NCI-H187 (cell line): ENCODE measurements at places on chromosomes 11 and 22.

DNA sequence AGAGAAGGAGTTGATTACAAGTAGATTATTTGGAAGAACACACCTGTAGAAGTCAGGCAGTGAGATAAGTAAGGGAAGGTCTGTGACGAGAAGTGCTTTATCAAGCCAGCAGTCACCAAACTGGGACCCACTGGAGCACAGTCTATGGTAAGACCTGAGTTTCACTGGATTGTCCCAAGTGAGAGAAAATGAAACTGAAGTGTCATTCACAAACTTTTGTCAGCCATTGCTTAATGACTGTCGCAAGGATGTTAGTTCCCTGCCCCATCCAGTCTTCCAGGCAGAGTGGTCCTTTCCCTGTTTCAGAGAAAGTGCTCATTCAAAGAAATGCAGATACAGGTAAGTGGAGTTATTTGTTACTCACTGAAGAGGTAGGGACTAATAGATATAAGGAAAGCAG is 728.0 kb upstream of the TENM4 start:
- no peak for DNase-seq

DNA sequence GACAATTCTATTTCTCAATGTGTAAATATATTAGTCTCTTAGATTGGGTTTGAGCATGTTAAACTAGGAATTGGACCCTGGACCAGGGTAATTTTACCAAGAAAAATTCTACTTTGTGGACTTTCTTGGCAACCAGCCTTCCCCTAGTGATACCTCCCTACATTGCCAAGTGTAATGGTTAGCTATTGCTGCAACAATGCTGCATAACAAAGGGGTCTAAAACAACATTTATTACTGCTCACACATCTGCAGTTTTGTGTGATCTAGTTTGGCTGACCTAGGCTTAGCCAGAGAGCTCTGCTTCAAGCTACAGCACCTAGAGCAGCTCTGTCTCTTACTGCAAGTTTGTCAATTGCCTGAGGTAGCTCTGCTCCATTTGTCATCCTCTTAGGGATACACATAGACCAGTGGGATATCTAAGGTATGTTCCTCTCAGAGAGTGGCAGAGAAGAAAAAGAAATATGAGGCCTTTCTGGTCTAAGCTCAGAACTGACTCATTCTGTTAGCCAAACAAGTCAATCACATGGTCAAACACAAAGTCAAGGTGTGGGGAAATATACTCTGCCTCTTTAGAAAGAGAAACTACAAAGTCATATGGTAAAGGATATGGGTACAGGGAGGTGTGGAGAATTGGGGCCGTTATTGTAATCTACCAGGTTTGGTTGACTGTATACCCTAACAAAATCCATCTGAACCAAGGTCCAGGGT is 2.0 kb upstream of the LAYN start:
- DNase-seq = no peak

DNA sequence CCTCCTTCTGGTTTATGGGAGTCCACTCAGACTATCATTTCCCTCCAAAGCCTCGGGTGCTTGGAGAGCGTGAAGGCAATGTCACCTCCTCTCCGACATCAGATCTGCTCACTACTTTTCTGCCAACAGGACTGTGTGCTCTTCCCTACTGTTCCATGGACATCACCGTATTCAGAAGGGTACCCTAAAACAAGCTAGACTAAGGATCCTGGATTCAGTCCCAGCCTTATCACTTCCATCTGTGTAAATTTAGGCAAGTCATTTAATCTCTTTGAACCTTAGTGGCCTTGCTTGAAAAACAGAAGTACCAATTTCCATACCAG is 78.2 kb downstream of the KCNC1 start:
- no peak for DNase-seq

DNA sequence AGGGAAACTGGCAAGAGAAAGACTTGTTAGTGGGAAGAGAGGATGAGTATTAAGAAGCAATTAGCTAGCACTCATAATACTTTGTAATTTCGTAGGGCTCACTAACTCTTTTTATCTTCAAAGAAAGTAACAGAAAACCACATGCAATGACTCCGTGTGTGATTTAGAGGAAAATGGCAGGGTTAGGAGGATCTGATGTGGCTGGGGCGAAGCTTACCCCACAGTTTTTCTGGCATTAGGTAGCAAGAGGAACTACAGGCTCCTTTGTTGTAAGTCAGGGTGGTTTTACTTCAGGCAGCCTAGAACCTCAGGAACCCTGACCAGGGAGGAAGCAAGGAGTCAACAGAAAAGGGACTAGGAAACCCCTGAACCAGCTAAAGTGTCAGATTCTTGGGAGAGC is 89.7 kb downstream of the SPON1 start:
- DNase-seq = no peak

GRCh38 chr11:2451336-2451735 is 6.5 kb downstream of the KCNQ1 start:
- no peak for DNase-seq

DNA sequence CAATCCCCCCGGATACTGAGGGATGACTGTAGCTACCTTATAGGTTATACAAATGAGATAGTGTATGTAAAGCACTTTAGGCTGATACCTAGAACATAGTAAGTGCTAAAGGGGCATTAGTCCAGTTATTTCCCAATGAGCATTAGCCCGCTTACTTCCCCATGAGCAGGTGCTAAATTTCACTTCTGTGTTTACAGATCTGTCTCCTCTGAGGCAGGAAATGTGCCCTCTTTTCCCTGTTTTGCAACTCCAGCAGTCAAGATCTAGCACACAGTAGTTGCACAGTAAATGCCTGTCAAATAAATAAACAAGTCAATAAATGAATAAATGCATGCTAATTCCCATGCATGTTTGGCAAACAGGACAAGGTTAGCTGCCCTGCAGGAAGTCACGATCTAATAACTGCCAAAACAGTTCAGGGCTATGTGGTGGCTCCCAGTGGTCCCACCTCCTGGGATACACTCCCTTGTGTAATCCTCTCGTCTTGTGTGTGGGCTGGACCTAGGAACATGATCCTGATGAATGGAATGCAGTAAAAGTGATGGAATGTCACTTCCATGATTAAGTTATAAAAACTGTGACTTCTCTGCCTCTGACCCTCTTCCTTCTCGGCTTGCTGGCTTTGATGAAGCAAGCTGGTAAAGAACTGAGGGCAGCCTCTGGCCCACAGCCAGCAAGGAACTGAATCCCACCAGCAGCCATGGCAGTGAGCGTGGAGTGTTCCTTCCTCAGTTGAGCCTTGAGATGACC is 459.0 kb downstream of the SOX6 start:
- DNase-seq = no peak

DNA sequence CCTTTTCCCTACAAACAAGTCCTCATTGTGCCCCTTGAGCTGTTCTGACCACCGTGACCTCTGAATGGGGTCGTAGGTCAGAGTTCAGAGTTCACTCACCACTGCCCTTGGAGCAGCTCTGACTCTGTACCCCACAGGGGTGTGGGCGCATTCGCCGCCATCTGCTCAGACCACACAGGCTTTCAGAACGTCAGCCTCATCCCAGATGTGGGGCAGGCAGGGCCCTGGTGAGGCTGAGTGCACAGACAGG is 14.8 kb upstream of the MUC5B start:
- DNase-seq = no peak

DNA sequence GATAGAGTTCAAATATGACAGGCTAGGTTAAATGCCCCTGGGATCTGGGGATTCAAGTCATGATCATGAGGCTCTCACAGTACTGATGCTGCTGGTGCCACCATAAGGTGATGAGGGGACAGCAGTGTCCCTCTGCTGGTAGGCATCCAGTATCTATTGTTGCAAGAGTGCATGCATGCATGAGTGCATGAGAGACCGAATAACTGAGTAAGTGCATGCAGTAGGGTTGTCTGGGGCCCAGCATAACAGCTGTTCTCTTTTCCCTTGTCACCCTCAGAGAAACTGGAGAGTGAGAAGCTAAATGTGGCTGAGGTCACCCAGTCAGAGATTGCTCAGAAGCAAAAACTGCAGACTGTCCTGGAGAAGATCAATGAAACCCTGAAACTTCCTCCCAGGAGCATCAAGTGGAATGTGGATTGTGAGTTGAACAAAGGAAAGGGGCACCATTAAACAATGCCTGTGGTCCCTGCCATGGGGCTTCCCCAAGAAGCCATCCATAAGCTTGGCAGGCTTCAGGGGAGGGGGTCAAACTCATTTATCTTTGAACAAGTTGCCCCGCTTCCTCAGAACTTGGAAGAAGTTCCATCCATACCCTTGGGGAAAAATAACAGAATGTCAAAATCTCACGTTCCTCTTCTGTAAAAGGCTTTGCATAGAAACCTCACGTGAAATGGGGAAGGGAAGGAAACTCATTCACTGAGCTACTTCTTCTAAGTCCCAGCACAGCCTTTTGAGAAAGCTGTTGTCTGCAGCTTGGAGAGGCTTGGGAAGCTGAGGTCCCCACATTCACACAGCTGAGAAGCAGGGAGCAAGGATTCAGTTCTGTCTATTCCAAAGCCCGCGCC is 119.0 kb downstream of the PARVA start:
- DNase-seq = no peak

GRCh38 chr22:20281891-20282290 is 13.8 kb upstream of the RTN4R start:
- no peak for DNase-seq

- DNase-seq = no peak
These were observed 150.9 kb upstream of the THY1 start for GRCh38 chr11:119573858-119574257.

DNA sequence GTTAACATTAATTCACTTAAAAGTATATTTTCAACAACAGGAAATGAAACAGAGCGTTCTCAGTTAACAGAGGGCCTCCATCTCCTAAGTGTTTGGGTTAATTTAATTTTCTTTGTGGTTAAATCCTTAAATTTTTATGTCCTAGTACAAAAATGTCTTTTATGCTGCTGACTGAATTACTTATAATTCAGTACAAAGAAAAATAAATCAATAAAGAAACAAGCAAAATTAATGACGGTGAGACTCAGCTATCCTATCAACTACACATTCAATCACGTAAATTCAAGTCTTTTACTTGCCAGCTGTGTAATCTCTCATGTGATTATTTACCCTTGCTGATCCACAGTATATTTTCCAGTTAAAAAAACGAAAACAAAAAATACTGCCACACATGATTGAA is 81.4 kb downstream of the BBOX1 start:
- DNase-seq = no peak

DNA sequence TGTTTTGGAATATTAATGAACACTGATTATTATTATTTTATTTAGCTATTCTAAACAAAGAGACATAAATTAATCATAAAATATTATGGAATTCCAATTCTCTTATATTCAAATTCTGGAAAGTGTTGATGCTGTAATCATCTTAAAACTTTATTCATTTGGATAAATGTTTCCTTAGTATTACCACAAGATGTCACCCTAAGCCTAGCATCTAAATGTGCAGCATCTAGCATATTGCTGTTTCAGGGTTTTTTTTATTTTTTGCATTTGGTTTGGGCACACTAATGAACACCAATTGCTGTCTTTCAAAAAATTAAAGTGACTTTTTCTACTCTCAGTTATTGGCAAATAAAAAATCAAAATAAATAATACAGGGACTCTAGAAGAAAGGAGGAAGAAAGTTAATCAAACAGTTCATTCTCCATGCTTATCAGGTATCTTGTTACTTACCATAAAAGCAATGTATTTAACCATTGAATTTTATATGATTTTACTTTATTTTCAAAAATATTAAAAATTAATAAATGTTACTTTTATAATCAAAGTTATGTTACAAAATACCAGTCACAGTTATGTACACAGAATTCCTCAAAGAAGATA is 31.8 kb downstream of the DLG2 start:
- DNase-seq = no peak

DNA sequence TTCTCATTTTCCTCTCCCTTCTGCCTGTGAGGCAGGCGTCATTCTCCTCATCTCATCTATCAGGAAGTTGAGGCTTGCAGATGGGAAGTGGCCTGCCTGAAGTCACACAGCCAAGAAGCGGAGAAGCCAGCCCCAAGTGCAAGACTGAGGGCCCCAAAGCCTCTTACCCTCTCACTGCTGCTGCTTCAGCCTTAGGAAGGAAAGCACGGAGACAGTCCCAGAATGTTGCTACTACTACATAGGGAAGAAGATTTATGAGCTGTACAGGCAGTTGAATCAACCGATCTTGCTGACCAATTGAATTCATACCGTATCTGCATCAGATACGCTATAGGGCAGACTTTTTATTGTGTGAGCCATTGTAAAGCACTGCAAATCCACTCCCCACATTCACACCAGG is 89.0 kb downstream of the CWC15 start:
- DNase-seq = no peak

- no peak for DNase-seq
These were observed 21.7 kb downstream of the KCNJ1 start for GRCh38 chr11:128845334-128845780.

DNA sequence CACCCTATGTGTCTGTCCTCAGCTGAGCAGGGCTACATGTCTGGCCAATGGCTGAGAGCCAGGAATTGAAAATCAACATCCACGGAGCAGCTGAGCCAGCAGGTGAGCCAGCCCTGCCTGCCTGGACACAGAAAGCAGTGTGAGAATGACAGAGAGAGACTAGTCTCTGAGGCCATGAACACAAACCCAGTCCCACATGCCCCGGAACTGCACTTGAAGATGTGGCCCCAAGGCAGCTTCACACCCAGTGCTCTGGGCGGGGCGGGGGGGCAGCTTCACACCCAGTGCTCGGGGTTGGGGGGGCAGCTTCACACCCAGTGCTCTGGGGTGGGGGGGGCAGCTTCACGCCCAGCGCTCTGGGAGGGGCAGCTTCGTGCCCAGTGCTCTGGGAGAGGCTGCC is 37.6 kb downstream of the TRMU start:
- no peak for DNase-seq

DNA sequence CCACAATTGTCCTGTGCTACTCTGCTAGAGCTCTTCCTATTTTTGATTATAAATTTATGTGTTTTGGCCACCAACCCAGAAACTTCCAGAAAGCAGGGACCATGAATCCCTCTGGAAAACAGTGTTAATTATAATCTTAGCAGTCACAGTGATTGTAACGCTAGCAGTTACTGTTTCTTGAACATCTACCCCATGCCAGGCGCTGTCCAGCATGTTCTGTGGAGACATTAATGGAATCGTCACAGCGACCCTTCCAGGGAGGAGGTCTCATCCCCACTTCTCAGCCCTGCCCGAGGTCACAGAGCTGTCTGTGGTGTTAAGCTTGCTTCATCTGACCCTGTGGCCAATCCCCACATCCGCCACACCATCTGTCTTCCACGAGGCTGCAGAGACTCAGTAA is 13.9 kb upstream of the PNPLA5 start:
- no peak for DNase-seq

DNA sequence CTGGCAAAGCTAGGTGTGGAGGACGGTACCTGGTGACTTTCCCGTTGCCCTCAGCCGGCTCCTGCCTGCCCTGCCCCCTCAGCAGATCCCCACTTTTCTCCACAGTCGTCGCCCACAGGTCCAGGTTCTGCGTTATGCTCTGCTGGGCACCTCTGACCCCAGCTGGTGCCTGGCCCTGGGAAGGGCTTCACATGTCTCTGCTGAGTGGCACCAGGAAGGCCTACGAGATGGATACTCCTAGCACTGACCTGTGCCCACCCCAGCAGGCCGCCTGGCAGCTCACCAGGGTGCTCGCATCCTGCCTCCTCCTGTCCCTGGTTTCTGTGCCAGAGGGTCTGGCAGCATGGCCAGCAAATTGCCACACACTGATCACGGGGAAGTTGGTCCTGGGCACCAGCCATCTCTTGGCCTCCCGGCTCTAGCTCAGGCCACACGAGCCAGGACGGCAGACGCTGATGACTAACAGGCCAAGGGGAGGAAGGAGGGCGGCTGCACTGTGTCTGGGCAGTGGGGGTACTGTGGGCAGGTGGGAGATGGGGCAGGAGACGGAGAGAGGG is 13.8 kb downstream of the CARS1 start:
- DNase-seq = no peak

- DNase-seq = no peak
These were observed 23.7 kb upstream of the MICAL3 start for GRCh38 chr22:18048041-18048440.

- DNase-seq = peak; percentile 26
These were observed 29.8 kb downstream of the MUC6 start for GRCh38 chr11:1006762-1007161.
